Epithelial cell of proximal tubule (primary cell): ENCODE measurements at places on chromosomes 5 and 9. TPM values are rescaled to one million over a fixed set of nuclear protein-coding genes. Genes with fewer than 3 reads are reported as not detected.

The FAM221B gene
- total RNA-seq = not detected in 2 replicates

The C1QTNF3 gene
- total RNA-seq = 0.36 and 2.8 TPM in 2 replicates

The CACNA1B gene
- total RNA-seq = under 0.01 and 0.07 TPM in 2 replicates

The PCA3 gene
- not detected in 2 replicates for total RNA-seq

The PRUNE2 gene
- total RNA-seq = 0.63 and 1.5 TPM in 2 replicates

The SLCO6A1 gene
- total RNA-seq = not detected in 2 replicates

The NELFB gene
- total RNA-seq = 47.7 and 71.0 TPM in 2 replicates

The CD14 gene
- total RNA-seq = not detected in 2 replicates

- DNase-seq = no peak
These were observed 25.7 kb upstream of the RIOK2 start for GRCh38 chr5:97208714-97209113.

- DNase-seq = no peak
These were observed 273.7 kb upstream of the DMRT1 start for GRCh38 chr9:567747-568305.

- DNase-seq = no peak
These were observed 19.3 kb upstream of the SMIM32 start for GRCh38 chr5:136212252-136212721.

- DNase-seq = no peak
These were observed 2.5 kb downstream of the CENPP start for GRCh38 chr9:92328225-92328624.

DNA sequence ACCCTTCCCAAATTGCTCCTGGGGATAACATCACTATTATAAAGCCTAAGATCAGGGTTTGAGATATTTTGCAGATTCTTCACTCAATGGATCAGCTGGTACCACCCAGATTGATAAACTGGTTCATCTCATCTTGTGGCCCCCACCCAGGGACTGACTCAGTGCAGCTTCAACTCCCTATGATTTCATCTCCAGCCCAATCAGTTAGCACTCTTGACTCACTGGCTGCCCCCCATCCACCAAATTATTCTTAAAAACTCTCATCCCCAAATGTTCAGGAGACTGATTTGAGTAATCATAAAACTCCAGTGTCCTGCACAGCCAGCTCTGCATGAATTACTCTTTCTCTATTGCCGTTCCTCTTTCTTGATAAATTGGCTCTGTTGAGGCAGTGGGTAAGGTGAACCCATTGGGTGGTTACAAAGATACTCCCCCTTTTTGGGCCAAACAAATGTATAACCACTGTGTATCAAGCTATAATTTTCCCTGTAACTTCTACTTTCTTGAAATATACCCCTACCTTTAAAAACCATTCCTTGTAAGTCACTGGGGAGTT lies 263.3 kb upstream of the IL12B start:
- no peak for DNase-seq

DNA sequence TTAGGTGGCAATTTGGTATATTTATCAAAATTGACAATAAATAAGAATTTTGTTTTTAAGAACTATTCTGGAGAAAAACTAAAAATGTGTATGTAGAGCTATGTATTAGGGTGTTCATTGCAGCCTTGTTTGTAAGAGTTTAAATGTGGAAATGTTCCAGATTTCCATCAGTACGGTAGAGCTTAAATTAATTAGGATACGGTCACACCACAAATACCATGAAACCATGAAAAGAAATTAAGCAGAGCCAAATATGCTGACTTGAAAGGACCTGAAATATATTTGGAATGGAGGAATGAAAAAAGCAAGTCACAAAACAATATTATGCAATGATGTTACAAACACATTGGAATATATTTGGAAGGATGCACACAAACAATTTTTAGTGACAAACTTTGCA lies 64.6 kb downstream of the ACTBL2 start:
- DNase-seq = no peak

DNA sequence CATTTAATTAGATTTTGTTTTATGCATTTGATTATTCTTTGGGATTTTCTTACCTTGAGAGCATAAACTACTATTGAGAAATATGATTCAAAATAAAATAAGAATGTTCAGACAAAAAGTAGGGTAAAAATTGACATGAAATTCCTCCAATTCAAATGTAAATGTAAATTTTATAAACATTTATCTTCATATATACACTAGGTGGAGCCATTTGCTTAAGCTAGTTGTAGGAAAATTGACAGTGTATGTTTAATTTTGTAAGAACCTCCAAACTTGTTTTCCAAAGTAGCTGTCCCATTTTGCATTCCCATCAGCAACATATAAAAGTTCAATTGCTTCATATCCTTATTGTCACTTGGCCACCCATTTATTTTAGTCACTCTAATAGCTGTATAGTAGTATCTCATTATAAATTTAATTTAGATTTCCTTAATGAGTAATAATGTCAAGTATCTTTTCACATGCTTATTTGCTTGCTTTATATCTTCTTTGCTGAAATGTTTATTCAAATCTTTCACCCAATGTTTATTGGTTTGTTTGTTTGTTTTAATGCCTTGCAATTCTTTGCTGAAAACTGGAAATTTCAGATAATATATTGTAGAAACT lies 37.6 kb upstream of the SLCO6A1 start:
- no peak for DNase-seq

DNA sequence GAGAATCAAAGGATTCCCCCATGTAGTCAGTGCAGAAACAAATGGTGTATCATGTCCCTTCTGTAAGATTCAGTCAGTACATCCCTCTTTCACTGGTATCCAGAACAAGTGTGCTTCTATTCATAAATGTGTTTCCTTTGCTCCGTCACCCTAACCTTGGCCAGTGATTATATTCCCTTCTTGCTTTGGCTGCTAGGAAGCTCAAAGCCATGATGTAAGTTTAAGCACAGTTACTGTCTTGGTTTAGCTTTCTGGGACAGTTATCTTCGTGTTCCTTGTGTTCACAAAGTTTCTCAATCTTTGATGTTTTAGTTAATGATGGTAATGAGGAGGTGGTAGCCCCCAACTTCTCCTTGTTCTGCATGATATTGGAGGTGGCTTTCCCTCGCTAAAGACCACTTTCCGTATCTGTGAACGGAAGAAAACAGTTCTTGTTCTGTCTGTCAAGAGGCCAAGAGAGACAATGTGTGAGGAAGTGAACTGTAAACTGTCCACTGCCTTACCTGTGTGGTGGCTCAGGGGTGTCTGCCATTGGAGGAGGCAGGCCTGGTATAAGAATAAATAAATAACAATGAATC lies 2.2 kb upstream of the AMBP start:
- no peak for DNase-seq

- no peak for DNase-seq
These were observed 58.7 kb upstream of the TNFSF8 start for GRCh38 chr9:114988962-114989599.

GRCh38 chr9:27421577-27421976 lies 102.5 kb upstream of the IFNK start:
- no peak for DNase-seq

- DNase-seq = no peak
These were observed 33.2 kb downstream of the FBXO38 start for GRCh38 chr5:148416921-148417320.

DNA sequence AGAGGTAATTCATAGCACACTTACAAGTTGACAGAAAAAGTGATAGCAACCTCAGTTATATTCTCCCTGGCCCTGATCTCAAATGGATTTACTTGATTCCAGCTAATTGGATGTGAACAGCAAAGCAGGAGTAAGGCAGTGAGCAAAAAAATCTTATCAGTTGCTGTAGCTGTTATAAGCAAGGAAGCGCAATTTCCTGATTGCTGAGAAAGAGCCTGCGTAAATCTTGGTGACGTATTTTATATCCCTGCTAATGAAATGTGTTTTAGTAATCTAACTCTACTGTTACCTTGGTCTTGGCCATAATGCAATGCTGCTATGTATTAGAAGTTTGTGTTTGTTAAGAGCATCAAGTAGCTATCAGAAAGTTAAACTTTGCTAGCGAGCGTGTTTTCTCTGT lies 661.2 kb upstream of the SEMA6A start:
- DNase-seq = no peak

DNA sequence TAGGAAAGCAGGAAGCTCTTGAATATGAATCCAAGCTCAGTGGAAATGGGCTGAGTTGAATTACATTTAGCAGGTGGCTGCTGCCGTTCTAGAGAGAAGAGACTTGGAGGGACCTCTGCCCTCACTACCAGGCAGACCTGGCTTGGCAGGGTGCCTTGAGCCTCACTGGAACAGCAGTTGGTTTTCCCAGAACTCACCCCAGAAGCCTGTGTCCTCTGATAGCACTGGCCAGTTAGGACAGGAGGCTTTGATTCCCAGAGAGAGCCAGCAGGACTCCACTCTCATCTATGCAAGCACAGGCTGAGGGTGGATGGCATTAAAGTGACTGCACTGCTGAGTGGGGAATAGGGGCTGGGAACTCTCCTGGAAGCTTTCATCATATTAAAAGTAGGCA lies 54.8 kb downstream of the PWWP2A start:
- no peak for DNase-seq

- no peak for DNase-seq
These were observed 281.5 kb upstream of the GRIA1 start for GRCh38 chr5:153209016-153209415.

GRCh38 chr9:593809-594208 lies 247.7 kb upstream of the DMRT1 start:
- DNase-seq = no peak

DNA sequence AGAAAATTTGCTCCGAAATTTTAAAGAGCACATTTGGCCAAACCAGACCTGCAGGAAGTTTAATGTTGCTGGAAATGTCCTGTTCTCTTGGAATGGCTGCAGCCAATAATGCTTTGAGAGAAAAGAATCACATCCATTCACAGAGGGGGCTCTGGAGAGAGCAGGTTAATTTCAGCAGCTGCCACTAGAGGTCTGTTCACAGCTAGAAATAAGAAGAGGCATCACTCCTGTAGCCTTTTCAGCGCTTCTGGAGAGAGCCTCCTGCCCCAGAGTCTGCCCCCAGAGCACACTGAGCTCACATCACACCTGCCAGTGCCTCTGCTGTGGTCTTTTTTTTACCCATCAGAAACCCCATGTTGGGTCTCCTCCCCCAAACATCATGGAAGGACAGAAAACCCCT lies 124.8 kb upstream of the RAD23B start:
- DNase-seq = no peak

DNA sequence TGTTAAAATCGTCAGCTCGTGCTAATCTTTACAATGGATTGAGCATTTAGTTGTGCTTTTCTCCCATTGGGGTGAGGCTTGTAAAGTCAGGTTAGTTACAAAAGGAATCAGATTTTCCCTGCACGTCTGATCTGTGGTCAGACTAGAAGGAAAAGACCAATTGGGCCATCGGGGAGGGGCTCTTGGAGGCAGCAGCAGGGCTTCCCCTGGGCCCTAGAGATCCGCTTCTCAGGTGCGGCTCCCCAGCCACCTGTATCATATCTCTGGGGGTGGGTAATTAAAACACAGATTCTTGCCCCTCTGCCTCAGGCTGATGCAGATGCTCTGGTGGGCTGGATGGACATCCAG lies 200.3 kb downstream of the HSPA4 start:
- no peak for DNase-seq

GRCh38 chr9:122444041-122444733 lies 33.5 kb downstream of the OR1J1 start:
- no peak for DNase-seq

GRCh38 chr5:168831383-168831782 lies 252.2 kb upstream of the PANK3 start:
- DNase-seq = no peak

DNA sequence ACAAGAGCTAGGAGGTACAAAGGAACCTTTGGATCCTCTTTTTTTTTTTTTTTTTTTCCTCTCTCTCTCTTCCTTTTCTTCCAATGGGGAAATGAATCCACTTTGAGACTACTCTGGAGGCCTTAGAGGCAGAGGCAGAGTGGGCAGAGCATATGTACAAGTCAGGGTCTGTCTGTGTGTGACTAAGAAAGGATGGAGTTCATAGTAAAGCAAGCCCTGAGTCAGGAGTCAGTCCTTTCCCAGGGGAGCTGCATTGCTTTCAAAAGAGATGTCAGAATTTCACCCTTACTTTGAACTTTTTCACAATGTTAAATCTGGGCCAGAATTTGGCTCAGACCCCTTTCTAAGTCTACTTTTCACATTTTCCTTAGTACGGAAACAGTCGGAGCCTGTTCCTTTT lies 792.4 kb upstream of the C9orf72 start:
- no peak for DNase-seq

DNA sequence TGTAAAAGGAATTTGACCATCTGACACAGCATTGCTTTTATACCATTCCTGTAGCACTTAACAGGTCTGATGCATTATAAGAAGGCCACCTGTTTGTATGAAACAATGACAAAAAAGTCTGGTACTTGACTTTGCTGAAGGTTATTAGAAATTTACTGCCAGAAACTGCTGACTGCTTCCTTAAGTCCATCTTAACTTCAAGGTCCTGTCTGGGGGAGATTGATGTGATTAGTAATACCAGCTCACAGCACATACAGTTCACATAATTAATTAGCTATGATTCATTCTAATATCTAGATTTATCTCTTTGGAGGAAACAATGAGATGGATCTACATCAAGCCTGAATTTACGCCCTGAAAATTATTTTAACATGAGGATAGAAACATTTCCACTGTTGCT lies 49.6 kb upstream of the TEK start:
- DNase-seq = no peak
